ENCODE measurements at places on chromosomes 11 and 22. TPM values are rescaled to one million over a fixed set of nuclear protein-coding genes. Genes with fewer than 3 reads are reported as not detected.
A peak's percentile ranks its signal among the peaks of the same experiment; 100 is the strongest.

CCDC81 gene
- 0.58 TPM for total RNA-seq

TRIM49 gene
- total RNA-seq: not detected

GRCh38 chr11:32893343-32894148, 935 bp downstream of the QSER1 start:
- no peaks in the 10 kb centered on the region for H3K36me3 ChIP-seq
- peak overlapping the region; percentile 94 for H3K27ac ChIP-seq
- H3K27me3 ChIP-seq: no peaks in the 10 kb centered on the region
- peak; percentile 76 for DNase-seq
- H3K4me1 ChIP-seq: peaks cover 8% of the 10 kb centered on the region

GRCh38 chr11:14942745-14943144, 29.4 kb downstream of the CALCA start:
- no peak overlapping the region for H3K4me3 ChIP-seq
- no peaks in the 10 kb centered on the region for H3K4me1 ChIP-seq
- no peak for DNase-seq
- no peaks in the 10 kb centered on the region for H3K36me3 ChIP-seq
- no peaks in the 10 kb centered on the region for H3K27me3 ChIP-seq

DNA sequence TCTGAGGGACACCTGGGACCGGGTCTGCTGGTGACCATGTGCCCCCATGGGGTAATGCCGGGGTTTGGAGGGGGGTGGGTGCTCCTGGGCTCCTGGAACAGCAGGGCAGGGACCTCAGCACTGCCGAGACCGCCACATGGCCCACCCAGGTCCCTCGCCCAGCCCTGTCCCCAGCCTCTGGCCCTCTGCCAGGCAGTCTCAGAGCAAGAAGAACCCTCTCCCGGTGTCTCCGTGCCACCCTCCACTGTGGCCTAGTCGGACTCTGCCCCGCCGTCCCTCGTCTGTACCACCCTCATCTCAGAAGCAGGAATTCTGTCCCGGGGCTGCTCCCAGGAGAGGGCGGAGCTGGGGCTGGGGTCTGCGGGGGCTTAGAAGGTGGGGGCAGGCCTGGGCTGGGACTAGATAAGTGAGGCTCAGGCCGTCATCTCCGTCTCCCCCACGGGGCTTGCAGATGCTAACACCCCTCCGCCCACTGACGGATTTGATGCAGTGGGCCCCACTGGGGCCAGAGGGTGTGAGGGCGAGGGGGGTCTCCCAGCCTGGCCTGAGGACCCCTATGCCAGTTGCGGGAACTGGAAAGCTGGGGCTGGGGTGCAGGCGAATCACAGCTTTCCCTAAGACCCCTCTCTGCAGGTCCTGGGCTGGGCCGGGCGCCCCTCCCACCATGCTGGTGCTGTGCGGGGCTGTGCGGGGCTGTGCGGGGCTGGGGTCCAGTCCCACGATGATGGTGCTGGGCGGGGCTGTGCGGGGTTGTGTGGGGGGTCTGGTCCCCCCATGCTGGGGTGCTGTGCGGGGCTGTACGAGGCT, 1.1 kb downstream of the MUC5AC start:
- no peaks in the 10 kb centered on the region for H3K27me3 ChIP-seq
- no peaks in the 10 kb centered on the region for H3K36me3 ChIP-seq
- DNase-seq: no peak
- H3K27ac ChIP-seq: no peak overlapping the region
- no peaks in the 10 kb centered on the region for H3K4me1 ChIP-seq
- no peak overlapping the region for H3K4me3 ChIP-seq

DNA sequence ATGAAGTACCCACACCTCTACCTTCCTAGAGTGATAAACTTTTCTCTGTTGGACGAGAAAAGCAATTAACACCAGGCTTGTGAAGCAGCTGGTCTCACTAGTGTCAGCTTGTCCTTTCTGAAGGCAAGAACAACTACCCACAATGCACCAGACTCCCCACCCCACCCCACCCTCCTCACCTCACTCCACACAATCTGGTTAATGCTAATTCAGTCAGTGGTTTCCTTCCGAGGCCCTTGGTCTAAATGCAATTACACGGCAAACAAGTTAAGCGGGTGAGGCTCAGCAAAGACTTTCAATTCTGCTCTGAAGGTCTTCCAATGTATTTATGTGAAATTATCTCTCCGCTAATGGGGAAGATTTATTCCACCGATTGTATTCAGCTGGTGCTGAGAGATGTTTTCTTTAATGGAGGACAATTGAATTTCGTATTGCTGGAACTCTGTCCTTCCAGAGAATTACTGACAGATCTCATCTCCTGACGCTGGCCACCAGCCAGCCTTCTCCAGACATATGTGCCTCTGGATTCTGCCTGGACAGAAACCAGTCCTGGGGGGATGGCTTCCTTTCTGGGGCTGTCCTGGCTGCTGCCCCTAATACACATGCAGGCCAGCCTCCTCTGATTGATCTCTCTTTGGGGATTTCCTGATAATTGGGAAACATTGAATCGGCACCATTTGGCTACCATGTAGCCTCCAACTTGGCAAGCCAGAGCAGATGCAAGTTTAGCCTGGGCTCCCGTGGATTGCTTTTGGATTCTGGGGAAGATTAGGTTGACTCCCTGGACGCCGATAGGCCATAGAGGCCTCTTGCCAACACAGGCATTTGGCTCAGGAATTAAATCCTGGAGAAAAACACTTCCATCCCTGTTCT, 165.8 kb upstream of the NARS2 start:
- H3K4me1 ChIP-seq: no peaks in the 10 kb centered on the region
- no peak for DNase-seq
- H3K27me3 ChIP-seq: no peaks in the 10 kb centered on the region
- no peak overlapping the region for H3K4me3 ChIP-seq
- no peak overlapping the region for H3K27ac ChIP-seq
- no peaks in the 10 kb centered on the region for H3K36me3 ChIP-seq

GRCh38 chr11:119416606-119417580, 6.1 kb downstream of the THY1 start:
- no peak overlapping the region for H3K4me3 ChIP-seq
- peaks cover 32% of the 10 kb centered on the region for H3K27me3 ChIP-seq
- H3K27ac ChIP-seq: no peak overlapping the region
- peaks cover 9% of the 10 kb centered on the region for H3K4me1 ChIP-seq

DNA sequence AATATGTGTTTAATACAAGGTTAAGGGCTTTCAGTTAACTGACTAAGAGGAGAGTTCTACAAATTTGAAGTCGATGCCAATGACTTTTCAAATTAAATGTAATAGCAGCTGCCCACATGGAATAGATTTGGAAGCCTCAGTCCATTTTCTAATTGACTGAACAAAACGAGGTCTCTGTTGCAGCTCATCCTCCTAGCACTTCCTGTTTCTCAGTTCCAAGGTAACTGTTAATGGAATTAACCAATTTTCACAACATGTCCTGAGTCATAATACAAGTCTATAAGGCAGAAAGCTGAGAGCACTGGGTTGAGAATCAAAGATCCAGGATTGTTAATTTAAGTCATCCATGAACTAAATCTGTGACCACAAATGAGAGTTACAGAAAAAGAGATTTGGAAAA, 177.2 kb downstream of the OPCML start:
- no peaks in the 10 kb centered on the region for H3K27me3 ChIP-seq
- no peak overlapping the region for H3K27ac ChIP-seq
- H3K4me3 ChIP-seq: no peak overlapping the region

DNA sequence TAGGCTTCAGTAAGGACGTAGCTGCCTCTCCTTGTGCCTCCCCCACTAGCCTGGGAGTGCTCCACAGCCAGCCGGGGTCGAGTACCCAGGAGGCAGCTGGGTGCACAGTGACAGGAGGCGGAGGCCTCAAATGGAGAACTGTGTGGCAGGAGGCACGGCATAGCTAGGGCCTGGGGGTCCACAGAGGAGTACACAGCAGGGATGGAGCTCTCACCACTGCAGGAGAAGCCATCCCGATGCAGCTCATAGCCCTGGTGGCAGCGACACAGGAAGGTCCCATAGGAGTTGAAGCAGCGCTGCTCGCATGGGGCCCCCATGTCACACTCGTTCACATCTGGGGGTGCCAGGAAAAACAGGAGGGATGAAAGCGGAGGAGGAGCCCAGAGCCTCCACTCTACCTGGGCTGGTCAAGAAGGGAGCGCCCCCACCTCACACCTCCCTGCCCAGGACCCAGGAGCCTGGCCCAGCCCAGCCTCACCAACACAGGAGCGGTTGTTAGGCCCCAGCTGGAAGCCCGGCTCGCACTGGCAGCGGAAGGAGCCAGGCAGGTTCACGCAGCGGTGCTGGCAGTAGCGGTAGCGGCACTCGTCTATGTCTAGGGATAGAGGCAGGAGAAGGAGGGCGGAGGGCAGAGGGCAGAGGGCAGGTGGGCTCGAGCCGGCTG, 2.8 kb downstream of the EFEMP2 start:
- DNase-seq: no peak
- H3K27ac ChIP-seq: no peak overlapping the region
- no peaks in the 10 kb centered on the region for H3K27me3 ChIP-seq
- no peaks in the 10 kb centered on the region for H3K4me1 ChIP-seq
- H3K4me3 ChIP-seq: no peak overlapping the region

GRCh38 chr22:36055376-36056295, 27.0 kb upstream of the RBFOX2 start:
- no peak for DNase-seq
- no peaks in the 10 kb centered on the region for H3K4me1 ChIP-seq
- H3K4me3 ChIP-seq: no peak overlapping the region
- H3K27me3 ChIP-seq: no peaks in the 10 kb centered on the region

DNA sequence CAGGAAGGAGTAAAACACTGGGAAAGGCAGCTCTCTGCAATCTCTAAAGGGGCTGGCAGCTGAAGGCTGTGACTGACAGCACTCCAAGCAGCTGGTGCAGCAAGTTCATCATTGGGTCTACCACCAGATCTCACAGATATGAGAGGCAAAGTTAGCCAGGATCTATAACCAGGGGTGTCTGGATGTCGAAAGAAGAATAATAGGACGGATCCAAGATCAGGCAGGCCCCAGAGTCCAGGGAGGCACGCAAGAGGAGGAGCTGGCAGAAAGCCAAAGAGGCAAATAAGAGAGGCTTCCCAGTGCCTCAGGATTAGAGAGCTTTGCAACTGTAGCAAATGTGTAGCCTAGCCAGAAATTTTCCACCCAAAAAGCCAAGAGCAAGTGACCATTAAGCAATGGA, 77.1 kb downstream of the RBMXL2 start:
- H3K36me3 ChIP-seq: no peaks in the 10 kb centered on the region
- no peaks in the 10 kb centered on the region for H3K4me1 ChIP-seq
- H3K27me3 ChIP-seq: no peaks in the 10 kb centered on the region
- H3K4me3 ChIP-seq: no peak overlapping the region

GRCh38 chr22:50531546-50531961, 1.7 kb upstream of the TYMP start:
- H3K36me3 ChIP-seq: no peaks in the 10 kb centered on the region
- H3K4me3 ChIP-seq: peak overlapping the region; percentile 71
- no peak for DNase-seq
- peak overlapping the region; percentile 99 for H3K27ac ChIP-seq
- no peaks in the 10 kb centered on the region for H3K27me3 ChIP-seq
- peaks cover 75% of the 10 kb centered on the region for H3K4me1 ChIP-seq

GRCh38 chr11:67503119-67504004, 1.8 kb downstream of the PITPNM1 start:
- H3K4me3 ChIP-seq: peak overlapping the region; percentile 94
- peaks cover 20% of the 10 kb centered on the region for H3K27me3 ChIP-seq
- no peak overlapping the region for H3K27ac ChIP-seq
- no peaks in the 10 kb centered on the region for H3K36me3 ChIP-seq

Measured in left lung (tissue), 14 donors.